ENCODE measurements at places on chromosomes 2 and 18.

DNA sequence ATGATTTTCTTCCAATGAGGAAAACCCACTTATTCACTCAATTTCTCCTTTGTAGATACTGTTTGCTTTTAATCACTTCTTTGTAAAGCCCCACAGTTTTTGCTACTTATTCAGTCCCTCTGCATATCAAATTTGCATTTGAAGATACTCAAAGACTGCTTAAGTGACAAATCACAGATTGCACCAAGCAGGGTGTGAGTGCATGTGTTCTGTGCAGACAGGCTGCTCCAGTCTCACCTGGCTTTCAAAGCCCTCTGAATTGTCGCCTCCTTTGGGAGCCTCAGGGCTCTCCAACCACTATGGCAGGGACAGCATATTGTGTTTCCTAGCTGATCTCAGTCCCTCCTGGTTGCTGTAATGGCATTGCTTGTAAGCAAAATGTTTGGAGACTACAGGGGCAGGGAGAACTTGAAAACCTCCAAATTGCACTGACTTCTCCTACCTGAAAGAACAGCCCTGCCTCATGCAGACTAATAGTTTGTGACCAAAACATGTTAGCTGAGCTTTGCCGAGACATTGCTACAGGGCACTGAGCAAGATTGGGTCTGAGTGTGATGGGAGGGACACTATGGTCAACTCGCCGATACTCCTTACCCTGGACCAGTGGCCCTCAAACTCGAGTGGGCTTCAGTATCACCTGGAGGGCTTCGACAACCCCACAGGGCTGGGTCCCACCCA lies 96.8 kb downstream of the POLE4 start:
- DNase-seq: no peak

DNA sequence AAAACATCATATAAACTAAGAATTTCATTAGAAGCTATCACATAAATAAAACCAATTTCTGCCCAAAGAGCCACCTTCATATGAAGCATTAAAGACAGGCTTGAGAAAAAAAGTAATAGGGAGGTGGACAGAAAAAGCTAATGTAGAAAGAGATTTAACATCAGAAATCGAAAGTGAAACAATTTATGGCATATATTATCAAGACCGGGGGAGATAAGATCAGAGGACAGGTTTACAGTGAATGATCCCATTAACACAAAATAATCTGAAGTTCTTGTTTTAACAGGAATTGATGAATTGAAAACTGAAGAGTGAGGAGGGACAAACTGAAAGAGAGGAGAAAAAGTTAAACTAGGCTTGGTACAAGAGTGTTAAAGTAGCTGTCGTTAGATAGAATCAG lies 786.3 kb upstream of the FSHR start:
- no peak for DNase-seq

DNA sequence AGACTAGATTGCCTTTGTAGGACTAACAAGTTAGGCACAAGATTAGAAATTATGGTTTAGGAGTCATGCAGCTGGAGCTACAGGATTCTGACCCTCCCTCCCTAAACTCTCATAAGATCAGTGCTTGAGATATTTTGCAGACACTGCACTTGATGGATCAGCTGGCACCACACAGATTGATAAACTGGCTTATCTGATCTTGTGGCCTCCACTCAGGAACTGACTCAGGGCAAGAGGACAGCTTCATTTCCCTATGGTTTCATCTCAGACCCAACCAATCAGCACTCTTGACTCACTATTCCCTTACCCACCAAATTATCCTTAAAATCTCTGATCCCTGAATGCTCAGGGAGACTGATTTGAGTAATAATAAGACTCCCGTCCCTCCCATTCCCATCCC lies 152.3 kb downstream of the DIS3L2 start:
- DNase-seq: no peak

DNA sequence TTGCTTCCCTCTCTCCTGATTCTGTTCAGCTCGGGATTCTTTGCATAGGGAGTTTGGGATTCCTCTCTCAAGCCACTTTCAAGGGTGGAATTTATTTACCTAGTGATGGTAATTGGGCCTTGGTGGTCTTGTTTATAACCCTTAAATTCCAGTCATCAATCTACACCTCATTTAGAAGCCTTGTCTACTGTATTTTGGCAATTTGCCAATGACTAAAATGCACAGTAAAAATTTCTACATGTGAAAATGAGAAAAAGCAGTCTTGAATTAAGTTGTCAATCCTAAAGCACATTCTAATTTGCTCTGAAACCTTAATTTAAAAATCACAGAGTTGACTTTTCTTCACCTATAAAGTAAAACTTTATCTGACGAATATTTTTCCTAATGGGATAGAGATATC lies 749.2 kb upstream of the CRIM1 start:
- DNase-seq: no peak

- DNase-seq: no peak
These were observed 276.9 kb downstream of the CAMKMT start for GRCh38 chr2:44638649-44639048.

- no peak for DNase-seq
These were observed 1279.4 kb downstream of the LRP1B start for GRCh38 chr2:140851258-140851981.

Data from pons (tissue), 1 donor.